CD8-positive, alpha-beta T cell (primary cell): ENCODE measurements at places on chromosomes 13 and 19.

GRCh38 chr13:108315991-108316390 lies 46.5 kb downstream of the TNFSF13B start:
- no peak for DNase-seq

GRCh38 chr13:74573654-74574053 lies 439.4 kb upstream of the KLF12 start:
- no peak for DNase-seq

GRCh38 chr13:30319130-30319529 lies 11.8 kb upstream of the KATNAL1 start:
- no peak for DNase-seq

- DNase-seq: no peak
These were observed 40.5 kb upstream of the CNMD start for GRCh38 chr13:52780092-52780491.

DNA sequence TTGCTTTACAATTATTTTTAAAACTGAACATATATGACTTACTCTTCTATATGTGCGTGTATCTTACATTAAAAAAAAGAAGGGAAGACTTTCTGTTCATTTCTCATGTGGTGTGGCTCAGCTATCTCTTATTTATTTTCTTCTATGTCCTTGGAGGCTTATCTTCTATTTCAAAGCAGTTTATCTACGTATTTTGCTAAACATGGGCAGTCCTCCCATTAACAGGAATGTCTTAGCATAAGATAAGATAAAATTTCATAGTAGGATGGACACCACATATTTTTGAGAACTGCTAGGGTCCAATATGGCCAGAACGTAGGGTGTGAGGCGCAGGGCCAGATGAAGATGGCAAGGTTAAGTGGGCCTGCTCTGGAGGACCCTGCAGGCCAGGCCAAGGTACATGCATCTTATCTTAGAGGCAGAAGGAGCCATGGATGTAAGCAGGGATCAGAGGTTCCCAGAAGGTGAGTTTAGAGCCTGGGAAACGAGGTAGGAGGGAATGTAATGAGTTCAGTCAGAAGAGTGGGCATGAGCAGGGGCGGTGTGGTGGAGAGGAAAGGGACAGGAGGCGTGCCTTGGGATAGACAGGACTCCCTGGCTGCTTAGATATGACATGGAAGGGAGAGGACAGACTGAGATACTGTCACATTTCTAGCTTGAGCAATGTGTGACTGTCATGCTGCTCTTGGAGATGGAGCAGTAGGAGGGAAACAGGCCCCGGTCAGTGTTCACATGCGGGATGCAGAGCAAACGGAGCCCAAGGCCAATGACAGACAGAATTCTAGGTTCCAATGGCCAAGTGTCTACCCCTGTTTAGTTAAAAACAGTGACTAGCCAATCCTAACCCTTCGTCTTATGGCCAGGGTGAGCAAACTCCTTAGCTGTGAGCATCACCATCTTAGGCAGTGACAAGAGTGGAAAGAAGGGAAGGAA lies 68.6 kb upstream of the MEDAG start:
- no peak for DNase-seq

GRCh38 chr13:33168321-33168960 lies 117.1 kb downstream of the STARD13 start:
- DNase-seq: no peak

GRCh38 chr19:33640773-33641172 lies 19.0 kb downstream of the CHST8 start:
- DNase-seq: no peak

GRCh38 chr19:28694812-28695211 lies 518.1 kb downstream of the UQCRFS1 start:
- no peak for DNase-seq

DNA sequence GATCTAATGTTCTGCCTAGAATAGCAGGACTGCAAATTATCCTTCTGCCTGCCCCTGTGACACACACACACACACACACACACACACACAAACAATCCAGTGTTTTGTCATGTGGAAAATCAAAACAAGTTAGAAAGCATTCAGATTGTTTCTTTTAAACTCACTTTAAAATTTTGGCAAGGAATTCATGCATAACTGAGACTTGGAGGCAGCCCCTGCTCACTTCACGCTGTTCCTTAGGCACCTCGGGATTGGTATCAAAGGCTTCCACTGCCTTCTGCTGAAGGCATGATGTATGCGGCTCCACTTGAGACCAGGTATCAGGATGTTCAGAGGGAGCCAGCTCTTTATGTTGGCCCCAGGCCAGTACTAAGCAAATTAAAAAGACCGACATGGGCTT lies 158.7 kb downstream of the OXGR1 start:
- no peak for DNase-seq

DNA sequence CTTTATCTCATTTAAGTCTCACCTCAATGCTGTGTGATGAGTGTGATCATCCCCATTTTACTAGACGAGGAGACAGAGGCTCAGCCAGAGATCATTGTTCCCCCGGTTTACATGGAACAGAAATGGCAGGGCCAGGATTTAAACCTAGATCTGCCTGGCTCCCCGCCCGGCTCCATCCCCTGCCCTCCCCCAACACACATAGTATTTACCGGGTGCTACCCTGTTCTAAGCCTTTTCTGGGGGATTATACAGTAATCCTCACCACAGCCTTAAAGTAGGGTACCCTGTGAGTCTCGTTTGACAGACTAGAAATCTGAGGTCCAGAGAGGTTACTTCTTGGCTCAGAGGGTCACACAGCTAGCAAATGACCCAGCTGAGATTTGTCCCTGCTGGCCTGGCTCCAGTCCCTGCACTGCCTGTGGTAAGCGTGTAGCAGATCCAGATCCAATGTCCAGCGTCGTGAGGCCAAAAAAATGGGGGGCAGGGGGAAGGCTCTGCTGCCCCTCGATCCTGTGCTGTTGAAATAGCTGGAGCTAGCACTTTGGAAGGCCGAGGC lies 3.8 kb upstream of the KLC3 start:
- DNase-seq: no peak

DNA sequence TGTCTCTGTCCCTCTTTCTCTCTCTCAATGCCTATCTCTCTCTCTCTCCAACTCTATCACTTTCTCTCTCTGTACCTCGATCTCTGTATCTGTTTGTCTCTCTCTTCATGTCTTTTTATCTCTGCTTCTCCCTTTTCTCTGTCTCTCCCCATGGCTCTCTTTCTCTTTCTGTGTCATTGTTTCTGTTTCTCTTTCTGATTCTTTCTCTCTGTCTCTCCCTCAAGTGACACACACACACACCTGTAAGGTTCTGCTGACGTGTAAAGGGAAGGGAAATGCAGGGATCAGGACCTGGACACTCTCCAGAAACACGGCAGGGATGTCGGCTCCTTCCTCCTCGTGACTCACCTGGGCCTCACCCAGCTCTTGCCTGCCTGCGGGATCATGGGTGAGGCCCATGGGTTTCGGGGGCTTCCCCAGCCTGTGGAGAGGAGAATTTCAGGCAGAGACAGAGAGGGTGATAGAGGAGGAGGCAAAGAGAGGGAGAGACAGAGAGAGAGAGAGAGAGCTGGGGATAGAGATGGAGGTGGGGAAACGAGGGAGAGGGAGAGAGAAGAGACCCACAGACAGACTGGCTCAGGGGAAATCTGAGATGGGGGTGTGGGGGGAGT lies 5.4 kb upstream of the PLAUR start:
- no peak for DNase-seq

GRCh38 chr13:91115776-91116175 lies 231.7 kb upstream of the MIR17HG start:
- no peak for DNase-seq

DNA sequence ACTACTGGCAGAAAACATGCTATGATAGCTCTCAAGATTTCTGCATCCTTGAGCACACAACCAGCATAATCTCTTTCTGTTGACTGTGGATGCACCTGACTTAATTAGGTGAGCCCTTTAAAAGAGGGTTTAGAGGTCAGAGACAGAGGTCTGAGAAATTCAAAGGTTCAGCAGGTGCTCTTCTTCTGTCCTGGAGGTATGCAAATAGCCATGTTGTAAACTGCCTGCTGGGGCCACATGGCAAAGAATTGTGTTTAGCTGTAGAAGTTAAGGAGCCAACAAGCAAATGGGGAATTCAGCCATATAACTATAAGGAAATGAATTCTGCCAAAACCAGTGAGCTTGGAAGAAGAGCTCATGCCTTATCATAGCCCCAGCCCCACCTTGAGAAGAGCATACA lies 11.6 kb upstream of the DCLK1 start:
- no peak for DNase-seq

- no peak for DNase-seq
These were observed 252.2 kb downstream of the TSHZ3 start for GRCh38 chr19:31096935-31097545.

DNA sequence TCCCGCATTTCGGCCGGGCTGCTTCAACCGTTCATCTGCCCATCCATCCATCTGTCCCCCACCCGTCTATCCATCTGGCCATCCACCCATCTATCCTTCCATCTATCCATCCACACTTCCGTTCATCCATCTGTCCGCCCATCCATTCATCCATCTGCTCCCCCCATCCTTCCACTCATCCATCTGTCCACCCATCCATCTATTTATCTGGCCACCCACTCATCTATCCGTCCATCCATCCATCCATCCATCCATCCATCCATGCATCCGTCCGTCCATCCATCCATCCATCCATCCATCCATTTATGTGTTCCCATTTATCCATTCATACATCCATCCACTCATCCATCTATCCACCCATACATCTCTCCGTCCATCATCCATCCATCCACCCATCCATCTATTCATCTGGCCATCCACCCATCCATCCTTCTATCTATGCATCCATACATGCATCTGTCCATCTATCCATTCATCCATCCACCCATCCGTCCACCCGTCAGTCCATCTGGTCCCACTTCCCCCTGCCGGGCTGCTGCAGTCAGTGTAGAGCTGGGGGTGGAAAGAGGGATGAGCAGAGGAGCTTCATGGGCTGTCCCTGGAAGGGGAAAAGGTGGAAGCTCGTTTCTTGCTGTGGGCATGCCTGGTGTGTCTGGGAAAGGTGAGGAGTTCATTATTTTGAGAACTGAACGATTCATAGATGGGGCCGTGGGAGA lies 722 bp downstream of the HSD11B1L start:
- no peak for DNase-seq

DNA sequence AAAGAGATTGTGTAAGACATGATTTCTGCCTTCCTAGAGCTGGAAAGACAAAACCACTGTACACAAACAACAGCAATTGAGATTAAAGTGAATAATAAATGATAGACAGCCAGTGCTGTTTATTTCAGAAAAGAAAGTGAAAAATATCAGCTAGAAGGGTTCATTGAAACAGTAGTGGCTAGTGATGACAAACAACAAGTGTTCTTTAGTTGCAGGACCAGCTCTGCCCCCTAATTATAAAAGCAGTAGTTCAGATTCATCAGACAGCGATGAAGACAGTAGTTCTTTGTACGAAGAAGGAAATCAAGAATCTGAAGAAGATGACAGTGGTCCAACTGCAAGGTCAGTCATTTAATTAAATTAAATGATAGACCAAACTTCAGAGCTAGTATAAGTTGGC lies 14.8 kb downstream of the GPALPP1 start:
- DNase-seq: no peak

DNA sequence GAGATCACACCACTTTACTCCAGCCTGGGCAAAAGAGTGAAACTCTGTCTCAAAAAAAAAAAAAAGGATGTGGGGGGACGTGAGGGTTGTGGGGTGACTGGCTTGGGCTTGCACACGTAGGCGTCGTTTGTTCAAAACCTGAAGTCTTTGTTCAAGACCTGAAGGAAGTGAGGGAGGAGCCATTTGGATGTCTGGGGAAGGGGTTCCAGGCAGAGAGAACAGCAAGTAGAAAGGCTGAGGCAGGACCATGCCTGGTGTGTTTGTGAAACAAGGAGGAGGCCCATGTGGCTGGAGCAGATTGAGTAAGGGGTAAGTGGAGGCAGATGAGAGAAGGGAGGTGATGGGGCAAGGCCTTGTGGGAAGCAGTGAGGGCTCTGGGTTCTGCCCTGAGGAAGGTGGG lies 27.8 kb downstream of the PIN1 start:
- DNase-seq: peak; percentile 33

DNA sequence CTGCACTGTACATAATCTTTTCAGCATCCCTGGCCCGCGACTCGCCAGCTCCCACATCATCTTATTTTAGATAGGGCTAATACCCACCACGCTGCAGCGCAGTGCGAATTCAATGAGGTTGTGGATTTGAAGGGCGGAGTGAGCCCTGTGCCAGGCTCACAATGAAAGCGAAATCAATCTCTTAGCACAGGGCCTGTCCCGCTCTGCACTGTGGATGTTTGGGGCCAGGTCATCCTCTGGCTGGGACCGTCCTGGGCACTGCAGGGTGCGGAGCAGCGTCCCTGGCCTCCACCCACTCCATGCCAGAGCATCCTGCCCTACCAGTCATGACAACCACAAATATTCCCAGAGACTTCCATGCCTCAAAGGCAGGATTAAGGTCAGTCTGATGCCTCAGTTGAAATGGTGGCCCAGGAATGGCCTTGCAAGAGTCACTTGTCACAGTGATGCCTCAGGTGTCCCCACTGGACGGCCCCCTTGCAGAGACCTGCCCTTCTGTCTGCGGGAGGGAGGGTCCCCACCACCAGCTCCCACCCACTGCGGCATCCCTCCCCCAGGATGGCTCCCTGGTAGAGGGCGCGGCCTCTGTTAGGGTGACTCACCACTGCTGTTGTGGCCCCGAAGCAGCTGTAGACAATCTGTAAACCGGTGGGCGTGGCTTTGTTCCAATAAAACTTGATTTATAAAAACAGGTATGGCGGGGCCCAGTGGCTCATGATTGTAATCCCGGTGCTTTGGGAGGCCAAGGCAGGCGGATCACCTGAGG lies 5.6 kb downstream of the UHRF1 start:
- DNase-seq: peak; percentile 89

GRCh38 chr13:67075239-67075638 lies 154.9 kb downstream of the PCDH9 start:
- DNase-seq: no peak

GRCh38 chr13:21066946-21067345 lies 5.6 kb upstream of the LATS2 start:
- no peak for DNase-seq

DNA sequence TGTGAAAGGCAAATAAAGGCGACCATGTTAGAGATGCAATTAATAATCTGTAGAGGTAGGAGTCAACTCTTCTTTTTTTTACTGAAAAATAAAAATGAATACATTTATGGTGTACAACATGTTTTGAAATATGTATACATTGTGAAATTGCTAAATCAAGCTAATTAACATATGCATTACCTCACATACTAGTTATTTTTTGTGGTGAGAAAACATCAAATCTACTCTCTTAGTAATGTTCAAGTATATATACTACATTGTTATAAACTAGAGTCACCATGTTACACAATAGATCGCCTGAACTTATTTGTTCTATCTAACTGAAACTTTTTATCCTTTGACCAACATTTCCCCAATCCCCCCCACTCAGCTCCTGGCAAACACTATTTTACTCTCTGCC lies 143.2 kb downstream of the POU4F1 start:
- DNase-seq: no peak

- DNase-seq: no peak
These were observed 14.3 kb upstream of the ZNF667 start for GRCh38 chr19:56491399-56491798.
